ENCODE measurements at places on chromosomes 16 and 17. TPM values are rescaled to one million over a fixed set of nuclear protein-coding genes. Genes with fewer than 3 reads are reported as not detected.

The ODAD4 gene
- 0.75 TPM for total RNA-seq

The VMO1 gene
- 0.62 TPM for total RNA-seq

GRCh38 chr17:31008374-31009041, 37.7 kb downstream of the RNF135 start:
- DNase-seq, result peak; percentile 81

- DNase-seq, result no peak
These were observed 13.8 kb downstream of the LPO start for GRCh38 chr17:58252141-58252540.

DNA sequence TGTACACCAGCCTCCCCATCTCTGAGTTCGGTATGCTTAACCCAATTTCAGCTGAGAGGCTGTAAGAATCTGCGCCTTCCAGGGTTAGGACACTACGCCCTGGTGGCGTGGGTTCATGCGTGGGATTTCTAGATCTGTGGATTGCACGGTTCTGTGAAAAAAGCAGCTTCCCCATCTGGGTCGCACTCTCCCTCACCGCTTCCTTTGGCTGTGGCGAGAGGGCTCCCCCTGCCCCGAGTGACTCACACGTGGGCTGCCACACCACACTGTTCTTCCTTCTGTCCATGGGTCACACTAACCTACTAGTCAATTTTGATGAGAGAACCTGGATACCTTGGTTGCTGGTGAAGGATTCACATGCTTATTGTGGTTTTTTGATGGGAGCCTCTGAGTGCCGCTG, 256.0 kb upstream of the MAF start:
- no peak for DNase-seq

- no peak for DNase-seq
These were observed 6.4 kb downstream of the YPEL2 start for GRCh38 chr17:59337741-59338299.

DNA sequence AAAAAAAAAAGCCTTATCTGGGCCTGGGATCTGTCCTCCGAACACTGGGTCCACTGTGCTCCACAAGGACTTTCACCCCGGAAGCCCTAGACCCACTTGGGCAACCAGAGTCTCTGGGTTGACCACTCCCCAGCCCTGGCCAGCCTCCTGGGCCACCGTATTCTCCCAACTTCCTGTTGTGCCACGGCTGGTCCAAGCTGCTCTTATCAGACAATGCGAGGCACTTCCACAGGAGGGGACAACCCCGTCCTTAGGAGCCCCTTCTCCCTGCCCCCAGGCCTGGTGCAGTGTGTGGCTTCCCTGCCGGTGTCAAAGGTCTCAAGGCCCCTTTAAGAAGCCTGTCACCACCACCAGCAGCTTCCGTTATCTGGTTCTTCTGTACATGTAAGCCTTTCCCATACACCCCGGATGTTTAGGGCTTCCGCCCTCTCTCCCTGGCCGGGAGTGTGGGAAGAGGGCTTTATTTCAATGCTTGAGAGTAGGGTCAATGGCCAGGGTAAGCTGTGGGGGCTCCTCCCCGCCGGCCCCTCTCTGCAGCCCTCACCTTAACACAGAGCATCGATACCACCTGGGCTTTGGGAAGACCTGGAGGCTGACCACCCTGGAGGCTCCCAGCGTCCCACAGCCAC, 313.0 kb downstream of the SEC14L1 start:
- no peak for DNase-seq

DNA sequence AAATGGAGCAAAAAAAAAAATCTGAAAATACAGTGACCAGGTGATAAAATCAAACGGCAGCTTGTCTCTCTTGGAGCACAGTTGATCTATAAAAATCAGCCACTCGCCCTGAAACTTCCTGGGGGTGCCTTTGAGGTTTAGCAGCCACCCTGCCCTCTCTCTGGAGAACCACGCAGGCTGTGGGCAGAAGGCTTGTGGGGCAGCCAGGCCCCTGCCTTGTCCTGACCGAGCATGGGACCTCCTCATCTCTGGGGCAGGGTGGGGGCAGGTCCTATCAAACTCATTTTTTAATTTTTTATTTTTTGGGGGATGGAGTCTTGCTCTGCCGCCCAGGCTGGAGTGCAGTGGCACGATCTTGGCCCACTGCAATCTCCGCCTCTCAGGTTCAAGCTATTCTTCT, 5.0 kb downstream of the TMEM238L start:
- no peak for DNase-seq
